Stimulated activated CD8-positive, alpha-beta memory T cell treated with anti-CD3 and anti-CD28 coated beads, Interleukin-7, amount 100 ng/mL, for 1 hour (primary cell): ENCODE measurements at places on chromosomes 6 and 20.

- no peak for DNase-seq
These were observed 378.7 kb upstream of the ADGRB3 start for GRCh38 chr6:68256391-68256790.

- DNase-seq, result no peak
These were observed 39.1 kb upstream of the ME1 start for GRCh38 chr6:83470001-83470400.

DNA sequence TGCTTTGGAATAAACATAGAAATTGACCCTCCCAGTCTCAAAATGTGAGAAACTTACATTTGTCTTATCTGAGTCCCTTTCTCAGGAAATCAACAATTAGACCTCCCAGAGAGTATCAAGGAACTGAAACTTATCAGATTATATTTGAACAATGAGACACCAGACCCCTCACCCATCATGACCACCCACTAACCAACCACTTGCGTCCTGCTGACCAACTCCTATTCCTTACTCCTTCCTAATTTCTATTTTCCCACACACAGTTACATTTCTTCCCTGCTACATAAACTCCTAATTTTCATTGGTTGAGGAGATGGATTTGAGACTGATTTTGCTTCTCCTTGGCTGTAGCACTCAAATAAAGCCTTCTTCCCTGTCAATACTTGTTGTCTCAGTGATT lies 97.9 kb downstream of the TPBG start:
- DNase-seq, result no peak

DNA sequence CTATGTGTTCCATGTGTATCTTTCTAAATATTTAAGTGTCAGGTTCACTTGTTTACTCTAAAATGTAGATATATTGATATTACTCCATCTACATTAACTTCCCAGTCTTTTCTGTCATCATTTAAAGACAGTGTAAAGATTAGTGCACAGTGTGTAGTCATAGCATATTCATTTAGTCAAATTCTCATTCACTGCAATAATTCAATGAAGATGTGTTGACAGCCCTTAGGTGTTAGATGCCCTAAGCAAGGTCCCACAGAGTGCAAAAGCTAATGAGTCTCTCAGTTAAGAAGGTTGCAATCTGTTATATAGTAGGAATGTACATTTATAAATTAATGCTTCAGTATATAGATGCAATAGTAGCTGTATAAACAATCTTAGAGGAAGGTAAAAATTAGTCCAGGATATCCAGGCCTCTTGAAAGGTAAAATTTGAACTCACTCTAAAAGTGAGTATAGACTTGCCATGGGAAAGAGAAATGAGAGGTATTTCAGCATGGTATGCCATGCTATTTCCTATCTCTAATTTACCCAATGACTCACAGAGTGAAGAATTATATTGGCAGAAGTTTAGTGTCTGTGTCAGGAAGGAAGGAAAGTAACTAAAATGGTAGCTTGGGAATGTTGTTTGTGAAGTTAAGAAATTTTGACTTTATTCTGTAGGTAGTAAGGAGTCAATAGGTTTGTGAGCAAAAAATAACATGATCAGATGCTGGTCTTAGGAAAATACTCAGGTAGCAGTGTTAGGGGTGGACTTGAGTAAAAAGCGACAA lies 969.9 kb upstream of the CITED2 start:
- DNase-seq, result no peak

GRCh38 chr20:1644101-1644962 lies 13.2 kb downstream of the SIRPG start:
- DNase-seq, result no peak

DNA sequence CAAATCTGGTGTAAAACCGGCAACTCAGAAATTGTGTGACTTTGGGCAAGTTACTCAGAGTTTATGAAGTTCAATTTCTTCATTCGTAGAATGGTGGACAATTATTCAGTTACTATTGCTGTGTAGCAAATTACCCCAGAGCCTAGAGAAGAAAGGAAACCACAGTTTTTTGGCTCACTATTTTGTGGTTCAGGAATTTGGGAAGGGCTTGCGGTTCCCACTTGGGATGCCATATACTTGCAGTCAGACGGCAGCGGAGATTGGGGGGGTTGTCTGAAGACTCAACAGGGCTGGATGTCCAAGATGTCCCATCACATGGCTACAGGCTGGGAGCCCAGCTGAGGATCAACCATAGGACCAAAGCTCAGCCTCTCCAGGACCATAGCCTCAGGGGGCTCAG lies 108.1 kb downstream of the PCSK2 start:
- DNase-seq, result no peak

DNA sequence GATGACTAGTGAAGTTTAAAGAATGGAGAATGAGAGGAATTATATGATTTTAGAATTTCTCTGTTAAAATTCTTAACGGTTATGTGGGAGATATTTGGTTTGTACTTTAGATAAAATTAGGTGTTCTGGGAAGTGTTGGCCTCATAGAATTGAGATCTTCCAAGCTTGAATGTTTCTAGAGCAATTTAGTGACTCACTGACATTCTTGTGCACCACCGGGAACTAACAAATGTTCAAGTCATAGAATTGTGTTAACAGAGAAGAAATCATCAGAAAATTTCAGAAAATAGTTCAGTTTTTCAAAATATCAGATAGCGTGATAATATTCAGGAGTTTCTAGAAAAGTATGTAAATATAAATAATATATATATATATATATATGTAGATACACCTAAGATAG lies 67.9 kb upstream of the BMP5 start:
- DNase-seq, result no peak

- DNase-seq, result no peak
These were observed 140.1 kb downstream of the NRN1 start for GRCh38 chr6:5866547-5867051.

DNA sequence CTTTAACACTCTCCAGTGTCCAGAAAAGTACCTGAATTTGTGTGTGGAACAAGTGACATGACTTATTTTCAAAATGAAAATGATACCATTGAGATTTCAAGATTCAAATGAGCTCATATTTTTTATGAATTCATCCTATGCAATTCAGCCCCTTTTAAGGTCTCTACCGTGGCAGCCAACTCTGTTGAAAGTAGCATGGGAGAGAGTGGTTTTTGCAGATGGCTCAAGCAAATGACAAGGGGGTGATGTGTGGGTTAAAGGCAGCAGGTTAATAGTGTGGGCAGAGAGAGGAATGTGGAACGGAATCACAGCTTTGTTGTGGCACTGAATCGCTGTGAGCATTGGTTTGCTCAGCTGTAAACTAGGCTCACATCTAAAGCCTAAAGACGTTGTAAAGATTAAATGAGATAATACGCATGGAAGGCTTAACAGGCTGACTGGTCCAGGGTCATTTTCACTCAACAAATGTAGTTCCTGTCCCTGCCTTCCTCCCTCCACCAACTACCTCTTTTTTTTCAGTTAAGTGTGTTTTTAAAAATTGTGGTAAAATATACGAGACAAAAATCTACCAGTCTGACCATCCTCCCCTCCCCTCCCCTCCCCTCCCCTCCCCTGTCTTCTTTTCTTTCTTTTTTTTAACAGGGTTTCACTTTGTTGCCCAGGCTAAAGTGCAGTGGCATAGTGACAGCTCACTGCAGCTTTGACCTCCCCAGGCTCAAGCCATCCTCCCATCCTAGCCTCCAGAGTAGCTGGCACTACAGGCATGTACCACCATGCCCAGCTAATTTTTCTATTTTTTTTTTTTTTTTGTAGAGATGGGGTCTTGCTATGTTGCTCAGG lies 114.7 kb upstream of the ZNF217 start:
- no peak for DNase-seq

DNA sequence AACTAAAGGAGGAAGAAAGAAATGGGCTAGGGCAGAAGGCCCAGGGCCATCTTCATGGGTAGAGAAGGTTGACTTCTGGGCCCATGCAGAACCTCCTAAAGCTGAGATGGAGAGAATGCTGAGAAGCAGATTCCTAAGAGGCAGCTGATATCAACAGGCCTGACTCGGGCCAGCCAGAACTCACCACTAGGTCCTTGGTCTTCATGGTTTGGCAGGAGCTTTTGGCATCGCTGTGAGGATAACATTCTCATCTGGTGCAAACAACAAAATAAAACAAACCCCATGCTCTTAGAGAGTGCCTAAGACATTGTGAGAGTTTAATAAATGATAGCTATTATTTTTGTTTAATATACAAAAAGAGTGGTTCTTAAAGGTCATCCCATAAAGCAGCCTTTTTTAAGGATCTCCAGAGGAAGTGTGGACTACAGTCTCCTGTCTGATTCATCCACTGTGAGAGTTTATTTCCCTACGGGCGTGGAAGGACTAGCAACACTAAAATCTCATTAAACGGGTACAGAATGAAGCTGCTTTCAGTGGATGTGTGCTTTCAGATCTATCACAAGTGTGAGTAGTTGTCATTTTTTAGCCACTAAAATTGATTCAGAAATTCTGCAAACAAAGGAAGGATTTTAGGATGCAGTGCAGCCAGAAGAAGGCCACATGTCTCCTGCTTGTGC lies 160.0 kb downstream of the PLCB4 start:
- no peak for DNase-seq

- no peak for DNase-seq
These were observed 22.9 kb downstream of the CNBD2 start for GRCh38 chr20:35991142-35991771.

DNA sequence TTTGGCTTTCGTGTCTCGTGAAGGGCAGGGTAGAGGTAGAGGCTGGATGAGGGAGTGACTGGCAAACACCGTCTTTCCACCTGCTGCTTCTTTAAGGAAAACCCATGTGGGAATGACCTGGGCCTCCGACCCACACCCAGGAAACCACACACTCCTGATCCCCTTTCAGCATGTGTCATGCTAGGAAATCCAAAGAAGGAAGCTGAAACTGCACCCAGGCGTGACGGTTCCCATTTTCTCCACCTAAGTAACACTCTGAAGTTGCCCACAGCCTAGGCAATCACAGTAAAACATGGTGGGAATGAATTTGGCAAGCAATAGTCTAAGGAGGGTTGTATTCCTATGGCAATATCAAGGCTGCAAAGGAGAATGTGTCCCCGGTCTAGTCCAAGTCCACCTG lies 538.4 kb upstream of the NOX3 start:
- DNase-seq, result no peak

DNA sequence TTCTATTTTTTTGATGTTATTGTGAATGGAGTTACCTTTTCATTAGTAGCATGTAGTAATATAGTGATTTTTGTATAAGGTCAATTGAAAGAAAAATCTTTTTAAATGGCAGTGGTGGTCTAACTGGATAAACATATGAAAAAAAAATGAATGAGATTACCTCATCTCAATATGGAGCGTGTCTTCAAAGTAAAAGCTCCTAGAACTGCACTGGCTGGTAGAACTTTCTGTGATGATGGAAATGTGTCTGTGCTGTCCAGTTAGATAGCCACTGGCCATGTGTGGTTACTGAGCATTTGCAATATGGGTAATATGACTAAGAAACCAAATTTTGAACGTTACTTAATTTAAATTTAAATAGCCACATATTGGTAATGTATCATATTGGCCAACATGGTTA lies 44.1 kb downstream of the MRAP2 start:
- no peak for DNase-seq

DNA sequence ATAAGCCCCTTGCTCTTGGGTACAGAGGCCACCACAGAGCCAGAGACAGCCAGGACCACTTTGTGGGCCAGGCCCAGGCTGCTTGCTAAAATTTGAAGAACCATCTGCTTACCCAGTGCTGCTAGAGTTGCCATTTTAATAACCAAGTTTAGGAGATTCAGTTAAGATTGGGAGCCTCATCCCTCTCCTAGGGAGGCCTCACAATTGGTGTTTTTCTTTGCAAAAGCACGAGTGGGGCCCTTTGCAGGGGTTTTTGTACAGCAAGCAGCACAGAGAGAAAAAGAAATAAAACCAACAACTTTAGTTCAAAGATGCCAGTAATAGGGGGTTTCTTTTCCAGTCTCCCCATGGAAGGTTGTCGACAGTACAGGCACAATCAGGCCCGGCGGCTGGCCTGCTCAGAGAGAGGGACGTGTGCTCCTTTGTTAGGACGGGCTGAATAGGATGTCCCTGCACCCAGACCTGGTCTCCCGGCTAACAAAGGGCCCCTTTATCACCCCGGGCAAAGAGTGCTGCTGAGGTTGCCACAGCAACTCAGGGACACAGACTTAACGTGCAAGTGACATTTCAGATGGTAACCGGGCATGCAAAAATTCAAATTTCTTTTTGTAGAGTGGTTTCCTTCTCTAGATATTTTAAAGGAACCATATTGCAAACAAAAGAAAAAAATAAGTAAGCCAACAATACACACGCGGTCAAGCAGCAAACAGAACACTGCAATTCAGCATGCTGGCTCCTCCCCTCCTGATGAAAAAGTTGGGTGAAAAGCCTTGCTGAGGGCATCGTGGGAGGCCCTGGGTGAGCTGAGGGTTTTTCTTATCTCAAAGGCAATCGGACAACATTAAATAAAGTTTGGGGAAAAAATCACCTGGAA lies 10.5 kb upstream of the TOX2 start:
- DNase-seq, result no peak

- DNase-seq, result no peak
These were observed 302.8 kb downstream of the THBS2 start for GRCh38 chr6:168950858-168951214.

DNA sequence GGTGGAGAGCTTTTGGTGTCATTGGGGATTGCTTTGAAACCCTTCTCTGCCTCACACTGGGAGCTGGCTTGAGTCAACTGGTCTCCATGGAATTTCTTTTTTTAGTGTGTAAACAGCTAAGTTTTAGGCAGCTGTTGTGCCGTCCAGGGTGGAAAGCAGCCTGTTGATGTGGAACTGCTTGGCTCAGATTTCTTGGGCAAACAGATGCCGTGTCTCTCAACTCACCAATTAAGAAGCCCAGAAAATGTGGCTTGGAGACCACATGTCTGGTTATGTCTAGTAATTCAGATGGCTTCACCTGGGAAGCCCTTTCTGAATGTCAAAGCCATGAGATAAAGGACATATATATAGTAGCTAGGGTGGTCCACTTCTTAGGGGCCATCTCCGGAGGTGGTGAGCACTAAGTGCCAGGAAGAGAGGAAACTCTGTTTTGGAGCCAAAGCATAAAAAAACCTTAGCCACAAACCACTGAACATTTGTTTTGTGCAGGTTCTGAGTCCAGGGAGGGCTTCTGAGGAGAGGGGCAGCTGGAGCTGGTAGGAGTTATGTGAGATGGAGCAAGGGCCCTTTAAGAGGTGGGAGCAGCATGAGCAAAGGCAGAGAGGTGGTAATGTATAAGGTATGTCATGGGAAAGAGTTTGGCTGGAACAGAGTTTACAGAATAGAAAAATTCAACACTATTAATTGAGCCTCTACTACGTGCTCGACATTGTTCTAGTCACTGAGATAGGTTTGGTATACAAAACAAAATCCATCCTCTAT lies 31.2 kb downstream of the SRSF3 start:
- DNase-seq, result no peak

GRCh38 chr20:5918856-5919625 lies 31.3 kb downstream of the TRMT6 start:
- DNase-seq, result no peak

GRCh38 chr20:15923030-15923776 lies 650.0 kb downstream of the KIF16B start:
- no peak for DNase-seq

- no peak for DNase-seq
These were observed 44.4 kb upstream of the LYRM2 start for GRCh38 chr6:89682991-89683390.

DNA sequence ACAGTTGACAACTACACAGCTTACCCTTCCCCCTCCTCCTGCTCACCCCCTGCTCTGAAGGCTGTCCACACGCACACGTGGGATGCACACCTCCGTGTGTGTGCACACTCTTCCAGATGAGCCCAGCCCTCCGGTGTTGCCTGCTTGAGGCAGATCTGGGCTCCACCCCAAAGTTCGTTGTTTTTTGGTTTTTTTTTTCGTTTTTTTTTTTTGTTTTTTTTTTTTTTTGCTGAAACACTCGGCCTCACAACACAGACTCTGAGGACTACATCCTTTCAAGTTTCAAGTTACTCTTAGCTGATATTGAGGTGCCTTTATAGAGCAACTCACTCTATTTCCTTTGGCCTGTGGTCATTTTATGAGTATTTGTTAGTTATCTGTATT lies 88.2 kb downstream of the RREB1 start:
- DNase-seq, result no peak
